ENCODE measurements at places on chromosomes 16 and 17. TPM values are rescaled to one million over a fixed set of nuclear protein-coding genes. Genes with fewer than 3 reads are reported as not detected.

The BRIP1 gene
- total RNA-seq: 7.5 TPM

The HIGD1B gene
- total RNA-seq: 1.3 TPM

The CMIP gene
- total RNA-seq: 63.9 TPM

The FOXL1 gene
- 0.63 TPM for total RNA-seq

The CHD9NB gene
- not detected for total RNA-seq

The CCL5 gene
- not detected for total RNA-seq

All from parietal lobe (tissue), 2 donors.